ENCODE measurements at places on chromosomes 4 and X. TPM values are rescaled to one million over a fixed set of nuclear protein-coding genes. Genes with fewer than 3 reads are reported as not detected.

The MAGEA1 gene
- 0.12 TPM for total RNA-seq

The SCARB2 gene
- 57.2 TPM for total RNA-seq

The HTATSF1 gene
- total RNA-seq = 56.6 TPM

The SPANXB1 gene
- 2.2 TPM for total RNA-seq

The RNF175 gene
- not detected for total RNA-seq

The HAUS7 gene
- 53.3 TPM for total RNA-seq

The THOC2 gene
- 36.1 TPM for total RNA-seq

The NKX6-1 gene
- 0.51 TPM for total RNA-seq

The ARHGAP10 gene
- 15.3 TPM for total RNA-seq

The ARSJ gene
- 3.7 TPM for total RNA-seq

The HSD17B13 gene
- total RNA-seq = 0.03 TPM

The ASB11 gene
- total RNA-seq = not detected

The INTS6L gene
- total RNA-seq = 0.16 TPM

The KDR gene
- 0.10 TPM for total RNA-seq

The SLC25A14 gene
- 18.2 TPM for total RNA-seq

The LDOC1 gene
- 98.1 TPM for total RNA-seq

The PLS3 gene
- total RNA-seq = 174 TPM

The SORCS2 gene
- total RNA-seq = 4.9 TPM

The ABLIM2 gene
- total RNA-seq = 7.8 TPM

The AMTN gene
- total RNA-seq = 0.15 TPM

The KLB gene
- 0.14 TPM for total RNA-seq

The PFKFB1 gene
- 0.10 TPM for total RNA-seq

The EXOC1L gene
- not detected for total RNA-seq

The ZIC3 gene
- total RNA-seq = not detected

The DGKK gene
- not detected for total RNA-seq

The JADE3 gene
- 14.6 TPM for total RNA-seq

The BGN gene
- not detected for total RNA-seq

The IL2RG gene
- total RNA-seq = 0.11 TPM

The CXCL10 gene
- total RNA-seq = 0.07 TPM

The XK gene
- 0.45 TPM for total RNA-seq

The USP26 gene
- not detected for total RNA-seq

The SLC25A5 gene
- 769 TPM for total RNA-seq

The HTR2C gene
- total RNA-seq = not detected

The GAB1 gene
- total RNA-seq = 2.9 TPM

The MAGEC2 gene
- not detected for total RNA-seq

The PACRGL gene
- 11.8 TPM for total RNA-seq

The EFHC2 gene
- total RNA-seq = 0.24 TPM

The USP17L27 gene
- not detected for total RNA-seq

The CRMP1 gene
- 4.9 TPM for total RNA-seq

The PROM1 gene
- total RNA-seq = 0.58 TPM

The IL13RA1 gene
- total RNA-seq = 68.4 TPM

The NPFFR2 gene
- not detected for total RNA-seq

The P2RY10 gene
- not detected for total RNA-seq

The MCF2 gene
- total RNA-seq = 0.05 TPM

The DIPK2B gene
- total RNA-seq = not detected

The GAGE12J gene
- not detected for total RNA-seq

The EVC gene
- total RNA-seq = 8.0 TPM

The ITGB1BP2 gene
- 0.44 TPM for total RNA-seq

The PRDM8 gene
- total RNA-seq = 0.13 TPM

The GNRHR gene
- not detected for total RNA-seq

The SYTL4 gene
- total RNA-seq = 2.5 TPM

The BEND4 gene
- 0.01 TPM for total RNA-seq

The UNC5C gene
- total RNA-seq = not detected

The ALB gene
- 0.16 TPM for total RNA-seq

The MAOB gene
- total RNA-seq = 0.29 TPM

The C4orf50 gene
- not detected for total RNA-seq

The PHKA1 gene
- total RNA-seq = 29.5 TPM

The BTC gene
- 0.91 TPM for total RNA-seq

The FAAH2 gene
- 0.54 TPM for total RNA-seq

The CD99L2 gene
- total RNA-seq = 60.8 TPM
